A172 (cell line): ENCODE measurements at places on chromosomes 2 and 18.

DNA sequence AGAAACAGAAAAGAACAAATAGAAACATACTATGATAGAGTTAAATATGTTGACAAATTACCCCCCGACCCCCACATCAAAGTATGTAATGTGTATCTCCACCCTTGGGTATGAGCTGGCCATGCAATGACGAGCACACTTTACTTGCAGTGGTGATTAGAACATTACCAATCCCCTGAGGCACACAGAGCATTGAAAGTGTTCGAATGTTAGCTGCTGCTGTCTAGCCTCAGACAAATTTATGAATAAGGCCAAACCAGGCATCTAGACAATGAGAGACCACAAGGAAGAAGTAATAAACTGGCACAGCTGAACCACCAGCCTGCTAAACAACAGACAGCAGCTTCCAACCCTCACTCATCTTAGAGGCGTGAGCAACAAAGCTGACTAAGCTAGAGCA lies 380.5 kb downstream of the DSEL start:
- DNase-seq: no peak

- DNase-seq: no peak
Observed at GRCh38 chr18:48049757-48050156, 119.3 kb upstream of the SMAD2 start.

GRCh38 chr2:4695281-4695861 lies 992.0 kb downstream of the DCDC2C start:
- no peak for DNase-seq

GRCh38 chr2:27306136-27306535 lies 2.1 kb downstream of the UCN start:
- no peak for DNase-seq

GRCh38 chr2:28471214-28471613 lies 24.6 kb upstream of the PLB1 start:
- no peak for DNase-seq

DNA sequence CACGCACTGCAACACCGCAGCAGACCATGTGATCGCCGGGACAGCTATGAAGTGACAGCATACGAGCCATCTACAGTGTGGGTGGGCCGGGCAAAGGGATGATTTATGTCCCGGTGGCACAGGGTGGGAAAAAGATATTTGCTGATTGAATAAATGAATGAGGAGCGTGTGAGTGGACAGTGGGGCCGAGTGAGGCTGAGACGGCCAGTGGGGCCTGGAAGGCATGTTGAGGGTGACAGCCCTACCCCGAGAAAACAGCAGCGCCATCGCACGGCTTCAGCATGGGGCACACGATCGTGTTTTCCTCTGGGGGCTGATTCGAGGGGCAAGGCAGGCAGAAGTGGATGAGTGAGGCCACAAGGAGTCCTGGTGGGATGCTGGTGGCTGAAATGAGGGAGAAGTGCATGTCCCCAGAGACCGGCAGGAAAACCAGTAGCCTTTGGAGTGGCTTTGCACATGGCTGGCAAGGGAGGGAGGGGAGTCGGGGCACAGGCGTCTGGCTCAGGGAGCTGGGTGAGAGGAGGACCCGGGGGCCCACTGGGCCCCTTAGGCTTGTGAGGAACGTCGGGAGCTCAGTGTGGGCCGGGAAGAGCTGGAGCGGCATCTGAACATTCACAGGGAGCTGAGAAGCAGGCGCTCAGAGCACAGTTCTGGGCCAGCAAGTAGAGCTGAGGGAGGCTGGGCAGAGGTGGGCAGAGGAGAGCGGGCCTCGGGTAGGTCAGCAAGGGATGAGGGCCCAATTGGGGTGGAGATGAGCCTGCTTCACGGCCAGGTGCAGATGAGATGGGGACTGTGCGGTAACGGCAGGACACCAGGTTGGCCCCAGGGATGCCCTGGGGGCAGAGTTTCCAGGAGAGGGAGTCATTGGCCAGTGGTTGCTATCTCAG lies 32.1 kb upstream of the MAL start:
- DNase-seq: no peak

DNA sequence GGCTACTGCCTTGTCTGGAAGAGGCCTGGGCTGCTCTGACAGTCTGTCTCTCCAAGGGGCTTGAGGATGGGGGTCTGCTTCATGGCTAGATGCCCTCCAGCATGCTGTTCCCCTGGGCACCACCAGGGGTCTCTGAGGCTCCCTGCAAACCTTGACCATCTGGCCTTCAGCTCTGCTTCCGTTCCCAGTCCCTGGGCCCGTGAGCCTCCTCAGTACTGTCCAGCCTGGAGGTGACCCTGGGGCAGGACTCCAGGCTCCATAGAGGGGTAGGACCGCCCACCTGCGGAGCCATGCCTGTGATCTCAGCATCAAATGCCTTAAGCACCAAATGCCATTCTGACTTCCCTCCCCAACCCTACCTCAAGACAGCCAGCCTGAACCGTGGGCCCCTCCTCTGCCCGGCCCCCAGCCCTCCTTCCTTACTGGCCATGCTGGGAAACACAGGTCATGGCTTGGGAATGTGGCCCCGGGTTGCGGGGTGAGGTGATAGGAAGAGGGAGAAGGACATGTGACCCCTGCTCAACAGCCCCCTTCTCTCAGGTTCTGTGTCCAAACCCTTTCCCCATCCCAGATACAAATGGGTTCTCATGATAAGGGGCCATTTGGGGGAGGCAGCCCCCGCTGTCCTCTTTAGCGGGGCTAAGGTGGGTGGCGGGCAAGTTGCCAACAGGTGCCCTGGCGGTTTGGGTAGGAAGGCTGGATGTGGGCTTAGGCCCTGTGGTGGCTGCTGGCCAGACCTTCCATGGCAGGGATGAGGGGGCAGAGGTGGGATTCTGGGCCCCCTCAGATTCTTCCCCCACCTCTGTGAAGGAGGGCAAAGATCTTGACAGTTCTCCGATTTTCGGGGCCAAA lies 25.0 kb downstream of the SPEG start:
- peak; percentile 76 for DNase-seq

- DNase-seq: no peak
Observed at GRCh38 chr2:84847326-84848050, 33.4 kb downstream of the TRABD2A start.
